Thymus (tissue), 14 donors: ENCODE measurements at places on chromosomes 4 and X. TPM values are rescaled to one million over a fixed set of nuclear protein-coding genes. Genes with fewer than 3 reads are reported as not detected.

Gene OCRL
- total RNA-seq: 3.5 TPM

DNA sequence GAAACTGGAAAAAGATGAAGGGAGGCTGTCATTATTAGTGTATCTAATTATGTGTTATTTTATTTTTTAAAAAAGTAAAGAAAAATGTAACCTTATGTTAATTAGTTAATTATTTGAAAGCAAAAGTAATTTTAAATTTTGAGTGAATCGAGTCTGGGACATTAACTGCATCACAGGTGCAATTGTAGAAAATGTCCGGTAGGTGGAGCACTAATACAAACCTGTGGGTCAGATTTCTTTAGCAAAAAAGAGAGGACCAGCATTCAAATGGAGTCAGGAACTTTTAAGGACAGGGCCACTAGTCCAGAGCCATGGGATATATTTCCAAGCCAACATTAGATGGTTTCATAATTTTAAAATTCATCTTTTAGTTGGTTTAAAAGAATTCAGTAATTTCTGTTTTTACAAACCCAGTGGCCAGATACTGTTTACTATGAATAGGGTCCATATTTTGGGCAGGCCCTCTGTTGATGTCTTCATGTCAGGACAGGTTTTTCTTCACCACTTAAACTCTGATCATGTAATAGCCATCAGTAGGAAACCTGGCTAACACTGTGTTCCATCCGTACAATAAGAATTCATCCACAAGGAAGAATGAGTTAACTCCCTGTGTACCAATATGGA is 27.2 kb downstream of the BST1 start:
- DNase-seq: no peak

Gene XG
- 1.0 TPM for total RNA-seq

DNA sequence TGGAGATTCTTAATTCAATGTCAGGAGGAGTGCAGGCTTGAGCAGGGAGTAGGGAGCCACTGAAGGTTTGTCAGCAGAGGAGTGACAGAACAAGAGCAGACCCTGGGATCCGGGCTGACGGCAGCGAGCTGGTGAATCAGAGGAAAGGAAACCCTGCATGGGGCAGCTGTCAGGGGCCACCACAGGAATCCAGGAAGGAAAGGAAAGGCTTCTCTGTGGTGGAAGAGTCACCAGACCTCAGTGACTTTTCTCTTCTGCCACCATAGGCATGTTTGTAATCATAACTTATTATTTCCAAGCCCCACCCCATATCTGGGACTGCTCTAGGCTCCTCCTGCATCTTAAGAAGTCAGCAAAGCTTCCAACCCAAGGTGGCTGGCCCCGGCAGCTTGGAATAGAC is 150.9 kb downstream of the BCOR start:
- no peak for DNase-seq

DNA sequence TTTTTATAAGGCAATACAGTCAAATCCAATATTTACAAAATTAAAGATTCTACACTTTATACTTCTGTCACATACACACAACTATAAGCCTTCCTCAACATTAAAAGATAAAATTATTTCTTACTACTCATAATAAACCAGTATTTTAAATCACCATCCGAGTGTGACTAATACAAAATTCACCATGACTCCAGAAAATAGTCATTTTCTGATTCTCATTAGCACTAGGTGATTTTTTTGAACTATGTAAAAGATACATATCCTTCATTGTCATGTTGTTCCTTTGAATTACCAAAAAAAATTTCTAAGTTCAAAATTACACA is 646 bp upstream of the SLC7A11 start:
- no peak for DNase-seq

GRCh38 chr4:72629540-72629939 is 60.5 kb upstream of the ADAMTS3 start:
- DNase-seq: no peak

- DNase-seq: no peak
Measured at GRCh38 chr4:39881789-39882188, 95.9 kb downstream of the PDS5A start.
